Glomerular endothelial cell (primary cell): ENCODE measurements at places on chromosomes 7 and 10.

DNA sequence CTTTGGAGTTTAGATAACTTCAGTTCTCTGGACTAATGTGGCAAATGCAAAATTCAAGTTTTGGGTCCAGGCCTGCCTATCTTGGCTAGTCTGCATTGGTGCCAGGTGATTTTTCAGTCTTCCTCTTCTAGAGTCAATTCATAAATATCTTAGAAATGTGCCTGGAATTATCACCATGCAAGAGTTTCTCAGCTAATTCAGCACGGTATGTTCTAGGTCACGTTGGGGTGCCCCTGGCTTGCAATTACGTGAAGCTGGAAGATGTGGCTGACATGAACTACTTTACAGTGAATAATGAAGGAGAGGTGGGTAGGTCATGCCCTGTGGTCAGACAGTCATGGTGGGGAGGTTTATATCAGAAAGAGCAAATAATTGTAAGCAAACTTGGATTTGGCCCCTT is 25.0 kb downstream of the ZDHHC6 start:
- DNase-seq: no peak

DNA sequence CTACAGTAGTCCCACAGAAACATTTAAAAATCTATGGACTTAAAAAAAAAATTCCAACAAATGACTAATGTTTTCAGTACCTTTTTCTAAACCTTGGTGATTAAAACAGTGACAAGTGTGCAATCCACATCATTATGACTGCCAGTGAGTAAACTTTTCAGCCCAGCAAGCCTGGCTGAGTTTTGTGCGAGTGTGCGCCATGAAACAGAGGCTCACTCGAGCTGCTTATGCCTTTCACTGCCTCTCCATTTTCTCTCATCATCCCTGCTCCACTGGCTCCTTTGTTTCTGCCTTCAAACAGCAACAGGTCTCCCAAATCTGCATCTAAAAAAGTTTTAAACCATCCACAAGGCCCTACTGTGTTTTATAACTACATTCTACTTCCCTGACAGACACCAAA is 105.8 kb downstream of the USP6NL start:
- no peak for DNase-seq

GRCh38 chr7:8035647-8036518 is 67.3 kb downstream of the GLCCI1 start:
- DNase-seq: no peak

- DNase-seq: no peak
Measured at GRCh38 chr10:472241-472910, 217.1 kb downstream of the DIP2C start.
